ENCODE measurements at places on chromosomes 1 and 21.

DNA sequence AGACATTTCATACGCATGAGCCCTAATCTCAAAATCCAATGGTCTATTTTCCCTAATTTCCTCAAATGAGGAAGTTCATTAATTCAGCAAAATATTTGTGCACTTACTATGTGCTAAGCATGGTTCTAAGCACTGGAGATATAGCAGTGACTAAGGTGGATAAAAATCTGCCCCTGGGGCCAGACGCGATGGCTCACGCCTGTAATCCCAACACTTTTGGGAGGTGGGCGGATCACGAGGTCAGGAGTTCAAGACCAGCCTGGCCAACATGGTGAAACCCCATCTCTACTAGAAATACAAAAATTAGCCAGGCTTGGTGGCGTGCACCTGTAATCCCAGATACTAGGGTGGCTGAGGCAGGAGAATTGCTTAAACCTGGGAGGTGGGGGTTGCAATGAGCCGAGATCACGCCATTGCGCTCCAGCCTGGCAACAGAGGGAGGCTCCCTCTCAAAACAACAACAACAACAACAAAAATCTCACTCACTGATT is 4.3 kb upstream of the MIIP start:
- no peak for DNase-seq

DNA sequence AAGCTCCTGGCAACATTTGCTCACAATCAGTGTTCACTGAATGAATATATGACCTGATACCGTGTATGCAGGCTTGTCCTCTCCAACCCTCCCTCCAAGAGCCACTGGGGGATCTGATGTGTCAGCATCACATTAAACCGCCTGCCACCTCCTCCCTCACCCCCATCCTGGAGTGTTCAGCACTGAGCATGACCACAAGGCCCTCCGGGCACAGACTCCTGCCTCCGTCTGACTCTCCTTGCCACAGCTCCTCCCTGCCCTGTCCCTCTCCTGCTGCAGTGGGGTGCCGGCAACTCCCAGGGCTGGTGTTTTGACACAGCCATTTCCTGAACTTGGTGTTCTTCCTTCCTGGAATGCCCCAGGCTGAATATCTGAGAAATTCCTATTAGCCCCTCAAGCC is 136.7 kb downstream of the FCRL5 start:
- DNase-seq = no peak

DNA sequence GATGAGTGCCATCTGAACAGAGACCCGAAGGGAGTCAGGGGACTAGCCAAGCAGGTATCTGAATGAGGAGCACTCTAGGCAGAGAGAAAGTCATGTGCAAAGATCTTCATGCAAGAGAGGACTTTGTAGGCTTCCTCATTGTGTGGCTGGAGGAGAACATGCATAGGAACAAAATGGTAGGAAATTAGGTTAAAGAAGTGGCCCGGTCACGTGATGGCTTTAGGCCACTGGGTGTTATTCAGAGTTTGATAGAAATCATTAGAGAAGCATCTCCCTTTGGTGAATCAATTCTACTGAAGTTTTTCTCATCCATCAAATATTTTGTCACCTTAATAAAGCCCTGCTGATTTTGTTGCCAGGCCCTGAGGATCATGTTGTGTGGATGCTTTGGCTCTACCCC is 45.8 kb upstream of the KCTD3 start:
- no peak for DNase-seq

- no peak for DNase-seq
Observed at GRCh38 chr1:245621589-245621988, 466.8 kb downstream of the KIF26B start.

GRCh38 chr1:33997127-33998036 is 133.5 kb downstream of the HMGB4 start:
- DNase-seq = no peak

DNA sequence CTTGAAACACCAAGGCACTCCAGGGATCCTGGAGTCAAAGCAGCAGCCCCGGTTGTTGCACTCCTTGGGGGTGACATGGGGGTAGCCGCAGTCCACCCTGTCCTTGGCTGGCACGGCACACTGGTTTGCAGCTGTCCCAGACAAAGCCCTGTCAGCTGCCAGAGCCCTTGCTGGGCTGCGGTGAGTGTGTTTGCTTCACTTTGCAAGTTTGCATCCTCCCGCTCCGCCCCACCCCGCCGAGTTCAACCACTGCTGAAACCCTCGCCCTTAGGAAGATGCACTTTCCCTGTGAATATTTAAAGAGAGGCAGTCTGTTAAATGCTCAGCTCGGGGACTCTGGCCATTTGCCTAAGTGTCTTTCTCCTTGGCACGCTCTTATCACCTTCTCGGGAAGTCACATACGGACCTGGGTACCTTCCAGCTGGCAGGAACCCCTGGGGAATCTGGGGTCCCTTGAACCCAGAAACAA is 1.7 kb downstream of the TFF3 start:
- DNase-seq = no peak

- no peak for DNase-seq
Observed at GRCh38 chr1:76075877-76076276, 1.3 kb downstream of the ST6GALNAC3 start.

DNA sequence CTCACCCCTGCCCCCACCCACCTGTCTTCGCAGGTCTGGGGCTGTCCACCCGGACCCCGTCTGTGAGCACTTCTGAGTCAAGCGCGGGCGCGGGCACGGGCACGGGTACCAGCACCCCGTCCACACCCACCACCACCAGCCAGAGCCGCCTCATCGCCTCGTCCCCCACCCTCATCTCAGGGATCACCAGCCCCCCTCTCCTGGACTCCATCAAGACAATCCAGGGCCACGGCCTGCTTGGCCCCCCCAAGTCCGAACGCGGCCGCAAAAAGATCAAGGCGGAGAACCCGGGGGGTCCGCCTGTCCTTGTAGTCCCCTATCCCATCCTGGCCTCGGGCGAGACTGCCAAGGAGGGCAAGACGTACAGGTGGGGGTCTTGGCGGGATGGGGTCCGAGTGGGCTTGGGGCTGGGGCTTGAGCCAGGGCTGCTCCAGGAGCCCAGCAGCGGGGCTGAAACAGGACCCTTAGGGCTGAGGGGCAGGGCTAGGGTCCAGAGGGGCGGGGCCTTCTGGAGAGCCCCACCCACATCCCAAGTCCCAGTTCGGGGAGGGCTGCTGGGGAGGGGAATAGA is 23.9 kb downstream of the ZNF362 start:
- no peak for DNase-seq

GRCh38 chr1:185929776-185930175 is 195.6 kb downstream of the HMCN1 start:
- DNase-seq = no peak

DNA sequence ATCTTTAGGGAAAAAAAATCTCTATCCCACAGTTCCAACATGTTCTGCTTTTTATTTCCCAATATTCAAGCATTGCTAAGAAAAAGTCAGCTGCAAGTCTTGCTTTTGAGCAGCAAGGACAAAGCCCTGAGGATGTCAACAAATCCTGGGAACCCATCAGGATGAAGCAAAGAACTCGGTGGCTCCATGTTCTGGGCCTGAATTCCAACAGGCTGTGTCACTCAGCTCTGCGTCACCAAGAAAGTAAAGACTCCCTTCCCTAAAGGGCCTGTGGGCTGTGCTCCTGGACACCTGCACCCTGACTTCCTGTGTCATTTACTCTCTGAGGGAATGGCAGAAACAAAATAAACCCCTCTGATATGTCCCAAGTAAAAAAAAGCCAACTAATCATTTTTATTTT is 95.5 kb downstream of the TIAM1 start:
- DNase-seq = no peak

DNA sequence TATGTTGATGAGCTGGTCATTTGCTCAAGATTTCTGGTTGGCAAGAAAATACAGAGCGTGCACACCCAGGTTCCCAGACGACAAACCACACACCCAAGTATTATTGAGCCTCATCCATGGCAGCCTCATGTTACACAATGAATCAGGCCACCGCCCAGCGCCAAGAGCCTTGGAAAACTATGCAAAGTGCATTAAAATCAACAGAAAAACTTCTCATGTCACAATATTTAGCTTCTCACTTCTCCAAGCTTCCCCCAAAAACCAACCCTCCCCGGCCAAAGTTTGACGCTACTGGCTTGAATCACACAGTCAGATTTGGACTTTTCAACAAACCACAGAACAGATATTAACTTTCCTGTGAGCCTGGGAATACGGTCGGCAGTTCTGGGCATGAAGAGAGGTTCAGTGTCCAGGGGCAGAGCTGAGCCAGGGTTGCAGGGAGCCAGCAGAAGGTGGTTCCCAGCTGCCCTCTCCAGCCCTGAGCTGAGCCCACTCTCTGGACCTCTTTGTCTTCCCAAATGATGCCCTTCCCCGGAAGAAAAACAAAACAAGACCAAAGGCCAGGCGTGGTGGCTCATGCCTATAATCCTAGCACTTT is 71.1 kb downstream of the SETD4 start:
- DNase-seq = no peak

GRCh38 chr1:117051224-117052064 is 8.7 kb upstream of the TTF2 start:
- no peak for DNase-seq

GRCh38 chr1:224392411-224393249 is 36.0 kb downstream of the CNIH4 start:
- no peak for DNase-seq

DNA sequence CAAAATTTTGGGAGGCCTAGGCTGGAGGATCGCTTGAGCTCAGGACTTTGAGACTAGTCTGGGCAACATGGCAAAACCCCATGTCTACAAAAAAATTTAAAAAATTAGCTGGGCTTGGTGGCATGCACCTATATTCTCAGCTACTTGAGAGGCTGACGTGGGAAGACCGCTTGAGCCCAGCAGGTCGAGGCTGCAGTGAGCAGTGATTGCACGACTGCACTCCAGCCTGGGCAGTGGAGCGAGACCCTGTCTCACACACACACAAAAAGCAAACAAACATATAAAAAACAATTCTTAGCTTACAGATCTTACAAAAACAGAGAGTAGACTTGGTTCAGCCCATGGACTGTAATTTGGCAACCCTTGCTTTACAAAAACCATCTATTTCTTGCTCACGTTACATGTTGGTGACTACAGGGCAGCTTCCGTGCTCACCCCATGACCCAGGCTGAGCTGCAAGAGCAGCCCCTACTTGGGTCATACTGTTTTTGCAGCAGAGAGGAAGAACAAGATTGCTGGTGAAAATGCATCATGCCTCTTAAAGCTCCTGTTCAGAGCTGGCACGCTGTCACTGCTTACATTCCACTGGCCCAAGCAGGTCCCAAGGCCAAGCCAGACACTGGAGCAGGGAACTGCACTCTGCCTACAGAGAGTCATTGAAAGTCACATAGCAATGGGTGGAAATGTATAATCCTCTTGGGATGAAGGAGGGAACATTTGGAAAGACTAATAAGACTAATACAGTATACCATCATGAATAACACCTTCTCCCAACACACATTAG is 13.4 kb upstream of the ZBTB8A start:
- DNase-seq = no peak

GRCh38 chr1:101137144-101138126 is 99.4 kb upstream of the S1PR1 start:
- DNase-seq = no peak

DNA sequence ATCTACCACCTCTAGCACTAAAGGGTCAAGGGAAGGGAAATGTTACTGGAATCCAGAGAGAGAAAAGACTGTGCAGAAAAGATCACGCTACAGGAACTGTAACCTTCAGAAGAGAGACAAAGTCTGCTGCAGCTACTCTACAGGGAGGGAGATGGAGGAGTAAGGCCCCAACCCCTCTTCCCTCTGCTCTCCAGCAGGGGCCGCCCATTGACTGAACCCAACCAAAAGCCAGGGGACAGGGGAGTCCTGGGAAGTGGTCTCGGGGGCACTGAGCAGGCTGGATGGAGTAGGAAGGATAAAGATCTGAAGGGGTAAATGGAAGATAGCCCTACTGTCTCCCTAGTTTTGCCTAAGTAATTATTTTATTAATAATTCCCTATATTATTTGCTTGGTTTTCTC is 72.8 kb upstream of the NR5A2 start:
- no peak for DNase-seq

GRCh38 chr1:181768930-181769280 is 285.6 kb downstream of the CACNA1E start:
- DNase-seq = no peak

- no peak for DNase-seq
Observed at GRCh38 chr1:181655756-181656155, 172.4 kb downstream of the CACNA1E start.

- DNase-seq = no peak
Observed at GRCh38 chr21:45064091-45064490, 10.3 kb upstream of the ADARB1 start.

GRCh38 chr1:202245391-202245790 is 51.8 kb downstream of the LGR6 start:
- DNase-seq = no peak

DNA sequence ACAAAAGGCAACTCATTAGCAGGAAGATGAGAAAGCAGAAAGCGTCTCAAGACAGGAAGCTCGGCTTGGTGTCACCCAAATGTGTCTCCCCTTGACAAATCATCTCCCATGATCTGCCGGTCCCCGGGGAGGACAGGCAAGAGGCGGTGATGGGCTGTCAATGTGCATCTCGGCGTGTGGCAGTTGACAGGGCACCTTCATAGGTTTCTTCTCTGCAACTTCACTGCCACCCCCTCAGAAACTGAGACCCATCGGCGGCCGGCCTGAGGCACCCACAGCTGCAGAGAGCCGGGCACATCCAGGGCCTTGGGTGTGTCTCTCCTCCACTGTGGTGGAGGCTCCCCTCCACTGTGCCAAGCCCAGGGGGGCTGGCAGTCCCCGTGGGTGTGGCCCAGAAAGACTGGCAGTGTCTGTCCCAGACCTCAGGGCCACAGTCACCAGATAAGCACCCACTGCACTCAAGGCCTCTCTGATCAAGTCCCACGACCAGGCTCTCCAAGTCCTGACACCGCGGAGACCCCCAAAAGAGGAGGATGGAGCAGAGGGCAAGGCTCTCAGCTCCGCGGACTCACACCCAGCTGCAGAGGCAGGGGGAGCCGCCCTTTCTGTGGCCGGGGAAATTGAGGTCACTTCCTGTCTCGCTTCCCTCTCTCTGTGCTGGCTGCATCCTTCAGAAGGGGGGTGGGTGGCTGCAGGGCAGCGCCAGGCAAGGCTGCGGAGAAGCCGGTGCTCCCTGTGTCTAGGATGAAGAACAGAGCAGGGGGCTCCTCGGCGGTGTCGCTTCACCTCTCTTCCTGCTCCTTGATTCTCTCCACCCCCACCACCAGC is 39.6 kb upstream of the LBR start:
- peak; percentile 65 for DNase-seq

DNA sequence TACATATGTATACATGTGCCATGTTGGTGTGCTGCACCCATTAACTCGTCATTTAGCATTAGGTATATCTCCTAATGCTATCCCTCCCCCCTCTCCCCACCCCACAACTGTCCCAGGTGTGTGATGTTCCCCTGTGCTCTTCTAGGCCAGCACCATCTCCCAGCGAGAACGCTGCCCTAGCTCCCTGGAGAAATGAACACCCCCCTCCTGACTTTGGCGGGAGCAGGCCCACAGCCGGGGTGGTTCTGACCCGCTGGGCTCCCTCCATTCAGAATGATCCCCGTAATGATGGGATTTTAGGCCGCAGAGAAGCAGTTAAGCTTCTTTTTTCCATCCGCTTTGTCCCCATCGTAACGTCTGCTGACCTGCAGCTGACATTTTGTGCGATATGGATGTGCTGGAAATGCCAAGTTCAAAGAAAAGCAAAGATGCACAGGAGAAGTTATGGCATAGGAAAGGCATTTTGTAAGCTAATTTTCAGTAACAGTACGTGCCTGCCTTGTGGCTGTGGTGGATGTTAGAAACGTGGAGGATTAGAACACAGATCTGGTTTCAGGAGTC is 39.3 kb downstream of the ELK4 start:
- DNase-seq = peak; percentile 3

All from activated CD4-positive, alpha-beta T cell treated with anti-CD3 and anti-CD28 coated beads for 1 hour (primary cell).